Pancreas (tissue), 10 donors: ENCODE measurements at places on chromosomes 6 and 20. TPM values are rescaled to one million over a fixed set of nuclear protein-coding genes. Genes with fewer than 3 reads are reported as not detected.

The HLA-DOB gene
- 0.21 TPM for total RNA-seq

The IDH3B gene
- 30.7 TPM for total RNA-seq

The SNX3 gene
- 59.2 TPM for total RNA-seq

The GHRH gene
- not detected for total RNA-seq

The PDYN gene
- not detected for total RNA-seq

The SNHG17 gene
- 21.0 TPM for total RNA-seq

The UCKL1 gene
- 13.9 TPM for total RNA-seq

The TSBP1 gene
- total RNA-seq = not detected

The POLR1H gene
- 13.4 TPM for total RNA-seq

GRCh38 chr6:64258752-64259151 lies 623.1 kb downstream of the PHF3 start:
- no peaks in the 10 kb centered on the region for H3K4me1 ChIP-seq
- H3K4me3 ChIP-seq = no peak overlapping the region
- no peaks in the 10 kb centered on the region for H3K27me3 ChIP-seq
- DNase-seq = no peak
- no peaks in the 10 kb centered on the region for H3K36me3 ChIP-seq

DNA sequence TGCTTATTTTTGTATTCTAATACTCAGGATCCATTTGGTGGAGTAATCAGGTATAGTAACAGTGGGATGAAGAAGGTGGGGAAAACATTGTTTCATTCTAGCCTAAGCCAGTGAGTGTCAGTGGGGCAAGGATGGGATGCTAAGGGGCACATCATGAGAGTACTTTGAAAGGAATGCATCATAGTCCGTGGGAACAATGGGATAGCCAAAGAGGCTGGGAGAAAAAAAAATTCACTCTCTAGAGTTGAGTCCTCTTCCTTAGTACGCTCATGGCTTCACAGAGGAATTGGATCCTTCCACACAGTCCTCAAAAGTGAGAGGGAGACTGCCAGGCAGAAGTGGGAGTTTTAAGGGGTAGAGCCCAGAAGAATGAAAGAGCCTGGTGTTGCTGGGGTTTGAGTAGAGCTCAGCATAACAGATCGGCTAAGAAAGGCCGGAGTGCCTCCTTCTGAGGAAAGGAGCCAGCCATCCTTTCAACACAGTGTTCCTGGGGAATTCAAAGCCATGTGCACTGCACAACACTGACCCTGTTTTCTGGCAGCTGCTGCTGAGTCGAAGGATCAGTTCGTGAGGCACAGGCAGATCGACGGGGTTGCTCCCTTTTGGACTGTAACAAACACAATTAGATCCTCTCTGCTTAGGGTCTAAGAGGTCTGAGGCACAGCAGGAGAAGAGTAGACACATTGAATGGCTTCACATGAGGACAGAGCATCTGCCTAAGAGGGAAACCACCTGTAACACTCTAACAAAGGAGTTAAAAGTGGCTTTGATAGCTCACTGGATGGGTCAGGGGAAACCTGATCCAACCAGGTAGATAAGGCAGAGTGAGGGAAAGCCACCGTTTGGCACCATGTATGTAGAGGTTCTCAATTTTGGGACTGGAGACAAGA lies 61.2 kb downstream of the ELOVL5 start:
- H3K4me3 ChIP-seq = no peak overlapping the region
- H3K27ac ChIP-seq = no peak overlapping the region
- no peak for DNase-seq
- no peaks in the 10 kb centered on the region for H3K36me3 ChIP-seq

DNA sequence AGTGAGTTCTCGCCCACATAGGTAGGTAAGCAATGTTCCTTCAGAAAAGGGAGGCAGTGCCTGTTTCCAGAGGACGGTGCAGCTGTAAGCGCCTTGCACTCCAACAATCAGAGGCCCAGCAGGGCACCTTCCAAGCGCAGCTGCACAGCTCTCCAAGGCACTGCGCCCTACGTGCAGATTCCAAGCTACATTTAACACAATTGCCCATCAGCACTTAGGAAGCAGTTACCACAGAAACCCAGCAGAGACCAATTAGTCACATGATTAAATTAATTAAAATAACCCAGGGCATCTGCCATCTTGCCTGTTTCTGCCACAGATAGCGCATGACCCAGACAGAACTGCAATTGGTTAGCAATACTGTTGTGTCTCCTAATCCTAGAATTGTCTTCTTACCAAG lies 65.5 kb downstream of the SOBP start:
- no peaks in the 10 kb centered on the region for H3K27me3 ChIP-seq
- H3K36me3 ChIP-seq = no peaks in the 10 kb centered on the region
- no peaks in the 10 kb centered on the region for H3K4me1 ChIP-seq
- H3K4me3 ChIP-seq = no peak overlapping the region

DNA sequence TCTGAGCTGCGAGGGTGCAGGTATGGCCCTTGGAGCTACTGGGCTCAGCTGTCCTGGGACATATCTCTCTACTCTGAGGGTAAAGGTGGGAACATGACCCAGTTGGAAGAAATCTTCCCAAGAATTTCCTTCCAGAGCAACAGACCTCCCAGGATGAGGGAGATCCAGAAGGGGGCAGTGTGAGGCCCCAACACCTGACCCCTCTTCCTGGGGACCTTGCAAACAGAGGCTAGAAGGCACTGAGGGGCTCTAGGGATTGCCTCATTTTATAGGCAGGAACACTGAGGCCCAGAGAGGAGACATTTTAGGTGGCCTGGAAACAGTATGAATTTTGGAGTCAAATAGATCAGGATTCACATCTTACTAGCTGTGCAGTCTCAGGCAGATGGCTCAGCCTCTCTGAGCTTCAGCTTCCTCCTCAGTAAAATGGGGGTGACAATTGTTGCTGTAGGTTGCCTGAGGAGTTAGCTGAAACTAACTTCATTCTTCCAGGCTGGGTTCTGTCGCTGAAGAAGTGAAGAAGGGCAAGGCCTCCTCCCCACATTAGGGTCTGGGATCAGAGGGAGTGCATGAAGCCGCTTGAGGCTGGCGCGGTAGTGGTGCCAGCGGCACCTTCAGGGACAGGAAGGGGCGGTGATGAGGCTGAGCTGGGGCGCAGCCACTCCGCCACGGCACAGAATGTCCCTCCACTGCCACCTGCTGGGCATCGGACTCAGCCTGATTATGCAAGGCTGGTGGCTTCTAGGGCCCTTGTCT lies 11.4 kb downstream of the KCNK17 start:
- H3K27ac ChIP-seq = no peak overlapping the region
- no peaks in the 10 kb centered on the region for H3K4me1 ChIP-seq
- no peaks in the 10 kb centered on the region for H3K27me3 ChIP-seq
- peak; percentile 80 for DNase-seq

- H3K27ac ChIP-seq = no peak overlapping the region
- H3K4me3 ChIP-seq = no peak overlapping the region
- no peaks in the 10 kb centered on the region for H3K4me1 ChIP-seq
- DNase-seq = no peak
- H3K36me3 ChIP-seq = no peaks in the 10 kb centered on the region
- no peaks in the 10 kb centered on the region for H3K27me3 ChIP-seq
These were observed 8.2 kb upstream of the RAE1 start for GRCh38 chr20:57342829-57343228.

DNA sequence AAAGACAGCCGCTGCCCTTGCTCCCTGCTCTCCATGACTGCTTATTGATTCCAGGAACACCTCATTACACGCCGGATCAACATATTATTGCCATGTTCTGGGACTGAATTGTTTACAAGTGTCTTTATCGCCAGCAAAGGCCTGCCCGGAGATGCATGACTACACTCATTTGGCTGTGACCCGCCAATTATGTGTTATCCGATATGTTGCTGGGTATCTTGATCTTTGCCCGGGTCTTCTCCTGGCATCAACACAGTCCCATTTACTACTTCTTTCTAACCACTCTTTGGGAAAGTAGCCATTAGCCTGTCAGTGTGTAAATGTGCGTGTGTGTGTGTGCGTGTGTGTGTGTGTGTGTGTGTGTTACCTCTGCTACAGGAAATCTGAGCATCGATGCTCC lies 15.4 kb downstream of the LINC00237 start:
- DNase-seq = no peak
- H3K27ac ChIP-seq = no peak overlapping the region
- no peak overlapping the region for H3K4me3 ChIP-seq
- peaks cover 5% of the 10 kb centered on the region for H3K27me3 ChIP-seq

- H3K4me1 ChIP-seq = no peaks in the 10 kb centered on the region
- H3K36me3 ChIP-seq = no peaks in the 10 kb centered on the region
- no peak overlapping the region for H3K27ac ChIP-seq
- no peak overlapping the region for H3K4me3 ChIP-seq
- no peaks in the 10 kb centered on the region for H3K27me3 ChIP-seq
These were observed 43.5 kb downstream of the NT5E start for GRCh38 chr6:85493389-85493788.

DNA sequence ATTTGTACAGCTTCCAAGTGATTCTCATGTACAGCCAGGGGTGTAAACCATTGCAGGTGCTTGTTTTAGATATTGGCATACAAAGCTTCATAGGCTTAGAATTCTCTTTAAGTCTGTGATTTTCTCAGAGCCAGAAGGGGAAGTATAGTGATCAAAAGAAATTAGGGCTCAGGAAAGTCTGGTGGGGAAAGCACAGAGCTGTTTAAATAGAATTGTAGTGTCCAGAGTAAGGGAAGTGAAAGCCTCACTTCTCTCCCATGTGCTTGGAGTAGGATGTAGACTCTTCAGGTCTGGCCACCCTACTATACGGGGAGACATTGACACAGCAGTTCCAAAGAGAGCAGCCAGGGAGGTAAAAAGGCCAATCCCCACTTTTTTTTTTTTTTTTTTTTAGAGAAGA lies 10.4 kb downstream of the GCNT2 start:
- H3K36me3 ChIP-seq = no peaks in the 10 kb centered on the region
- peaks cover 4% of the 10 kb centered on the region for H3K4me1 ChIP-seq
- no peak overlapping the region for H3K4me3 ChIP-seq
- H3K27me3 ChIP-seq = no peaks in the 10 kb centered on the region
- DNase-seq = no peak

- no peak for DNase-seq
- H3K36me3 ChIP-seq = no peaks in the 10 kb centered on the region
- H3K4me3 ChIP-seq = no peak overlapping the region
These were observed 154.0 kb upstream of the FLRT3 start for GRCh38 chr20:14491436-14491835.

DNA sequence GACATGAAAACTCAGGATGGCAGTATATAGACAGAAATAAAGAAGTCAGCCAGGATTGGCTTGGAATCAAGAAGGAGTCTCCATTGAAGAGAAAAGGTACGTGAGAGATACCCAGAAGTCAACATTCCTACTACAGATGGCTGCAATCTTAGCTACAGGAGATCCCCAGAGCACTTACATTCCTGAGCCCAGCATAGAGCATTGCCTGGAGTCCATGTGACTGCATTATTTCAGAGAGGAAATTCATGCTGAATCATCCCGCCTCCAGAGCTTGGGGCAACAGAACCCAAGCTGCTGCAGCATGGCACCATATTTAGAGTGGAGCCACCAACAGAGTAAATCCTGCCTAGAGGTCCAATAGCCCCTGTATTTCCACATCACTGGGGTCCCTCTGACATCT lies 125.0 kb upstream of the GRIK2 start:
- no peak overlapping the region for H3K27ac ChIP-seq
- no peak overlapping the region for H3K4me3 ChIP-seq
- no peaks in the 10 kb centered on the region for H3K27me3 ChIP-seq

- no peaks in the 10 kb centered on the region for H3K27me3 ChIP-seq
- no peaks in the 10 kb centered on the region for H3K36me3 ChIP-seq
- H3K4me3 ChIP-seq = no peak overlapping the region
- H3K4me1 ChIP-seq = no peaks in the 10 kb centered on the region
- no peak for DNase-seq
These were observed 141.1 kb upstream of the EEF1E1 start for GRCh38 chr6:8243475-8243874.

DNA sequence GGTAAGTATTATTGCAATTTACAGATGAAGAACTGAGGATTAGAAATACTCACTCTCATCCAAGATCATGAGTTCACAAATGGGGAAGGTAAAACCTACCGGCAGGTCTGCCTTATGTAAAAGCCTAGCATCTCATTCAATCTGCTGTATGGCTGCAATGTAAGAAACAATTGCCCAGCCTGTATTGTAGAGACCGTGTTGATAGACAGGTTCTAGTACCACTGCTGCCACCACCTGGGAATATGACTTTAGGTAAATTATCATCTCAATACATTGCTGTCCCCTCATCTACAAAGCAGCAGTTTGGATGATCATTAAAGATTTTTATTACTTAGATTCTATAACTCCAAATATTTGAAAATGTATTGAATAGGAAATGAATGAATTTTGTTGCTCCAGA lies 23.3 kb upstream of the ARHGAP18 start:
- DNase-seq = no peak
- no peaks in the 10 kb centered on the region for H3K27me3 ChIP-seq
- no peaks in the 10 kb centered on the region for H3K36me3 ChIP-seq
- H3K4me1 ChIP-seq = no peaks in the 10 kb centered on the region

DNA sequence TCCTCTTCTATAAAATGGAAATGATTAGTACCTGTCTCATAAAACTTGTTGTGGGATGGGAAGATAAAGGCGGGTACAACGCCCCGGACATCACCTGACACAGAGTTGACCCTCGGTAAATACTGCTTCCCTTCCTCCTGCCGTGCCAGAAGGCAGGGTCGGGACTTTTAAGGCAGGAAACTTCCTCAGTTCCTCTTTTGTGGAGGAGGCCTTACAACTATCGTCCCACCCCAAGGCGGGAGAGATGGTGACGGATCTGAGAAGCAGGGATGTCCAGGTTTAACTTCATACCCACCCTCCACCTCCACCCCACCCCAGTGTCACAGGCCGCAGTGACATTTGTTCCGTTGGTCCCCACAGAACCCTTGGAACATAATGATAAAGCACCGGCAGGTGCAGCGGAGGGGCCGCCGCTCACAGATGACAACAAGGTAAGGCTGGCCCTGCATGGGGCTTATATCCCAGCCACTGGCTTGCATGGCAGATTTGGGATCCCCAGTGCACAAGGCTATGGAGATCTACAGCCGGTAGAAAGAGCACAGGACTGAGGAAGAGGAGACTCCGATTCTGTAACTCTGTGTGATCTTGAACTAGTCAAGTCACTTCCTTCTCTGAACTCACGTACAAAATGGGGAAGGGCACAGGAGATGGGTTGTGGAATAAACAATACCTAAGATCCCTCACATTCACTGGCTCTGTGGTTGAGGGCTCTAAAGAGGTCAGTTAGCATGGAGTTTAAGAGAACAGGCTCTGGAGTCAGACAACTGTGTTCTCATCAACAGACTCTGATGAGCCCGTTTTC lies 764 bp downstream of the DNTTIP1 start:
- no peaks in the 10 kb centered on the region for H3K27me3 ChIP-seq
- peak overlapping the region; percentile 66 for H3K4me3 ChIP-seq
- DNase-seq = no peak
- H3K4me1 ChIP-seq = no peaks in the 10 kb centered on the region
- H3K27ac ChIP-seq = peak overlapping the region; percentile 53

DNA sequence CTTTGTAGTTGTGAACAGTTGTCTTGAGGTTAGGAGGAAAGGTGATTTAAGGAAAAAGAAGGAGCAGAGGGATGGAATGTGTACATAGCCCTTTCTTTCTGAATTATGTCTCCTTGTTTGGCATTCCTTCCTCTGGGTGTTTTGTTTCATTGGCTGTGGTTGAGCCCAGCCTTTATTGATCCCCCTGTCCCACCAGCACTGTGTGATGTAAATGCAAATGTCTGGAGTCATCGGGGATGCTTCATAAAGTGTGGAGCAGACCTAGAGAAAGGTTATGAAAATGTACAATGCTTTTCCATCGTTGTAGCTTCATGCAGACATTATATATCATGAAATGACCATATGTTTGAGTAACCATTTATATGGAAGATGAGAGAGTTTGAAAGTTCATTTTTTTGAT lies 164.5 kb downstream of the PLCB1 start:
- H3K27me3 ChIP-seq = no peaks in the 10 kb centered on the region
- H3K4me1 ChIP-seq = no peaks in the 10 kb centered on the region
- no peaks in the 10 kb centered on the region for H3K36me3 ChIP-seq
- H3K4me3 ChIP-seq = no peak overlapping the region
- DNase-seq = no peak
